CD8-positive, alpha-beta memory T cell (primary cell): ENCODE measurements at places on chromosomes 6 and 20.

DNA sequence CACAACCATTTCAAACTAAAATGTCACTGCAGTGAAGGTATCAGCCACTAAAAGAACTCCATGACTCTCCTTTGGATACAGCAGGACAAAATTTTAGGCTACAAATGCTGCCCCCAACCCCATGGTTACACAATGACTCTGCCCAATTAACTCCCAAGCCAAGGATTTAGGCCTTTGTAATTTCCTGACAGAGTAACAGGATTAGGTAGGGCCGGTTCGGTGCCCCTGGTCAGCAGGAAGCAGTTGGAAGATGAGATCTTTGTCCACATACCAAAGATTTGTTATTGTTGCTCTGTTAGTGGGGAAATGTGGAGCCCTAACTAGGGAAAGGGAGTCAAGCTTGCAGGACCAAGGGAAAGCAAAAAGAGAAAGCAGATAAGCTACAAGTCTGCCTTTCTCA is 26.7 kb upstream of the RIPK1 start:
- no peak for DNase-seq

GRCh38 chr20:47677635-47678453 is 107.4 kb downstream of the SULF2 start:
- peak; percentile 52 for DNase-seq

DNA sequence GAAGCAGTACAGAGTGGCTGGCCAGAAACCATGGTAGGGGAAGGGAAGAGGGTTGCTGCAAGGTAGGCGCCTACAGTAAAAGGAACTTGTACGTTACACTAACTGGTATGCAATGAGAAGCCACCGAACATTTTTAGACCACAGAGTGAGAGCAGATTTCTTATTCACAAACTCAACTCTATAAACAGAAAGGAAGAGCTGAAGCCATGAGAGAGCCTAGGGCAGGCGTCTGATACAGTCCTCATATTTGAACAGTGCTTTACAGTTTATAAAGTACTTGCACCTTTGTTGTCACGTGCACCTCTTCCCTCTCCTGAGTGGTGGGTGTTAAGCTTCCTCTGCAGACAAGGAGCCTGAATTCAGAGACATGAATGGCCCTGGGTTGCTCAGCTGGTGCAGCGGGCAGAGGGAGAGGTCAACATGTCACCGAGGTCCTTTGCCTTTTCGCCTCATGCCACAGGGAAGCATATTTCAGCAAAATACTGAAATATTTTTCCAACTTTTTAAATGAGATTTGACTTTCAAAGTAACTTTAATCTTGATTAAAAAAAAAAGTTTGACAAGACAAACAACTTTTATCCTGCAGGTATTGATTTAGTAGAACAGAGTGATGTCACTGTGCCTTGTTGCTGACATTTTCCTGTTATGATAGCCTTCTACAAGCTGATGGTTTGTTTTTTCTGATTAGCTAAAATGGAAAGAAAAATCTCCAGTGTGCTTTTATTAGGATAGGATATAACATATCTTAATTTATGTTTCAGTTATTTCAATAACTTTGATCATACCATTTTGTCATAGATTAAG is 23.8 kb downstream of the UST start:
- DNase-seq = no peak

GRCh38 chr6:122151066-122151465 is 248.4 kb upstream of the HSF2 start:
- no peak for DNase-seq
